ENCODE measurements at places on chromosomes 13 and 19.

DNA sequence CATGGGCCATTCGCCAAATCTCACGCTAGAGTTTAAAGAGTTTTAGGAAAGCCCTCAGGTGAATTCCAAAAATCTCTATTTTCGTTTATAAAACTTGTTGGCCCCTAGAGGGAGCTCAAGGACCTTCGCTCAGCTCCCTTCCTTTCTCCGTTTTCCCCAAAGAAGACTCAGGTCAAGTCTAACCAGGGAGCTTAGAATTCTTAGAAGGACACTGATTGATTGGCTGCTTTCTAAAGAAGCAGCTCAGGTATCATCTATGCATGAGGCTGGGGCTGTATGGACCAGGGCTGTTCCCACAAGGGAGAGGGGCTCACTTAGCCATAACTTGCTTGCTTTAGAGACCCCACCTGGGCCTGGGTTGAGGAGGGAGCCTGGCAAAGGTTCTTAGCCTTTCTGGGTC, 20.5 kb downstream of the DZIP1 start:
- no peak for DNase-seq

DNA sequence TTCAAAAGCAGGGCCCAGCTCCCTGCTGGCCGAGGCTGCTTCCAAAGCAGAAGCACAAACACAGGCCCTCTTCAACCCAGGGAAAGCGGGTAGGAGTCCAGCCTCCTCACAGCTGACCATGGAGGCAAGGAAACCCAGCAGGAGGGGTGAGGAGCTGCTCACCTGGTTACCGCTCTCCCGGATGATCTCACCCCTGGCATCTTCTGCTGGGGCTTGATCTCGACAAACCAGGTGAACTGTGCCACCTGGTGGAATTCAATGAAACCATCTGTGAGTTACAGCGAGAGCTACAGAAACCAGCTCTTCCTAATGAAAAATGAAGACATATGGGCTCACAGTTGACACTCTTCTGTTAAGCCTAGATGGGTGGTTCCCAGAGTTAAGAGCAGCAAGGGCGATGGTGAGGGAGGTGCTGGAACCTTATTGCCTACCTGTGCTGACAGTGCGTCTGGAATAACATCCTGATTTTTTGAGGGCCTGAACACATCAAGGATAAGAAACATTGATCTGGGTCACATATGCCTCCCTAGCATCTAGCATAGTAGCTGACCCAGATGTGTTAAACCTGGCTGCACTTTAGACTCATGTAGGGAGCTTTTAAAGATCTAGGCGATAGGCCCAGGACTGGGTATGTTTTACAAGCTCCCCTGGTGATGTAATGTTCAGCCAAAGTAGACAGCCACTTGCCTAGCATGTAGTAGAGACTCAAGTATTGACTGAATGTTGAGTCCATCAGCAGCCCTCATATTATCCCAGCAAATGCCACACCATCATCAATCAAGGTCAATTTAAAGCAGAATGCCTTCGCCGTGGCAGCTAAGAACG, 6.1 kb downstream of the DHRS12 start:
- DNase-seq: peak; percentile 45

- DNase-seq: no peak
These were observed 46.5 kb upstream of the KPNA3 start for GRCh38 chr13:49838989-49839388.

DNA sequence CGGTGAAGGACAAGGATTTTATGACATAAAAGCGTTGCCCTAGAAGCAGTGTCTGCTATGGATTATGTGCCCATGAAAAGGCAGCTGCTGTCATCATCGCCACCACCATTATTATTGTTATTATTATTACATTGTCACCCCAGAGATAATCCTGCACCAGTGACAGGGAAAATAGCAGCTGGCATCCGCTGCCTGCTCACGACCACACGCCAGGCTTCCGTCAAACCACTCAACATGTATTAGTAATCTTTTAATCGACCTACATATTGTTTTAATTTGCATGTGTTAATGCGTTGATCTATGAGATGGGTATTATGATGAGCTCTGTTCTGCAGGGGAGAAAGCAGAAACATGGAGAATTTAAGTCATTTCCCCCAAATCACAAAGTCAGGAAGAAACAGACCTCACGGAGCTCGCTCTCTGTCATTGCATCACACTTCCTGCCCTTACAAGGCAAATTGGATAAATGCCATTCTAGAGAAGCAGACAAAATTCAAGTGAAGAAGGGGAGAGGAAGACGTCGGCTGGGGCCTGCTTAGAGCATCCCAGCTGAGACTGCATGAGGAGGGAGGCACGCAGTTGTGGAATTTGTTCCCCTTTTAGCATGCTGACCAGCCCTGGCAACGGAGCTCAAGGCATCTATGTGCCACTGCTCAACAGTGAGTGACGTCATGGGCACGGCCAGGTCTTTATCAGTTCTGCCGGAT, at the start of gene FFAR3:
TSS of gene FFAR3 (plus strand) at position 594 of the 707 bp plus-strand sequence. CDS start 431 bp downstream, outside the sequence.
- no peak for DNase-seq

- DNase-seq: no peak
These were observed 17.7 kb downstream of the SBNO2 start for GRCh38 chr19:1156305-1156801.

DNA sequence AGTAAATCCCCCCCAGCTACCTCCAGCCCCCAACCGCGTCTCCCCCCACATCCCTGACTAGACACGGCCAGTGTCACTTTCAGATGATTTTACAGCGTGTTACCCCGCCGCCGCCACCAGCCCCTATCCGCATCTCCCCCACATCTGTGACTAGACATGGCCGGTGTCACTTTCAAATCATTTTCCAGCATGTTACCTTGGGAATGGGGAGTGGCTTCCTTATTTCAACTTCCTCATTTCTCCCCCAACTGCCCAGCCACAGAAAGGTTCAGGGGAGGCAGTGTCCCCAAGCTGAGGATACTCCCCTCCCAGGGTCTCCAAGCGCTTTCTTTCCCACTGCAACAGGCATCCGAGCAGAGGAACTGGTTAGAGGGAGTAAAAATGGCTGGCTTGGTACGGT, 18.4 kb downstream of the ADGRL1 start:
- no peak for DNase-seq

- no peak for DNase-seq
These were observed 79.2 kb downstream of the TBC1D4 start for GRCh38 chr13:75402787-75403186.

DNA sequence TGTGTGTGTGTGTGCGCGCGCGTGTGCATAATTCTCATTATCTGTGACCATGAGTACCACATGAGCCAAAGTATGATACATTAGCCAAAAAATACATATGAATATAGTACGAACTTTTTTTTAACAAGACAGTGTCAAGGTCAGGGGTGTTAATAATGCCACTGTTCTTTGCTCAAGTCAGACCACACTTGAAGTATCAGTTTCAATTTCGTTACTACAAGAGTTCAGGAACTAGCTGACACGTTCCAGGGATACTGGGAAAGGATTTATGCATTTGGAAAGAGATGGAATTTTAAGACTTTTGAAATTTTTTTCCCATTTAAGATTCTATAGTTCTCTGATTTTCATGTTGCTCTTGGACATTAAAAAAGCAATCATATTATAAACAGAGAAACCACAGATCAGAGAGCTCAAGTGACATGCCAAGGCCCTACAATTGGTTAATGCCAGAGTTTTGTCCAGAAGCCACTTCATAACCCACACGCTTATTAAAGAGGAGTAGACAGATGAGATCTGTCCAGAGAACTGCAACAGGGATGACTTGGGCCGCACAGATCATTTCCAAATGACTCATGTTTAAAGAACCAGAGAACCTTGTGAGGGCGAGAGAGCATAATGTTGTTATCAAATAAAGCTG, 718.8 kb upstream of the SGCG start:
- DNase-seq: no peak

DNA sequence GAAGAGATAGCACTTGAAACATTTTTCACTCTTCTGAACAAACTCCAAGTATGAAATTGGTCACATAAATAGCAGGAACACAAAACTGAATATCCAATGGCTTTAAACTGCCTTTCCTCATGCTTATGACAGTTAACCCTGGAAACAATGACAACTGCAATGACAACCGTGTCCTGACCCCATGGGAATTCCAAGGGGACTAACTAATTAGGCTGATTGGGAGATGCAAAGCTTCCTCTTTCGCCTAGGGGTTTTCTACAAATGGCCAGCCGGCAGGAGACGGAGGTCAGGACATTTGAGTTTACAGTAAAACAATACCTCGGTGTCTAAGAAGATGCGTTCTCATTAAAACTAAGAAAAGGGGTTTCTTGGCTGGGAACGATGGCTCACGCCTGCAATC, 53.0 kb upstream of the URAD start:
- no peak for DNase-seq

- DNase-seq: no peak
These were observed 235.4 kb downstream of the PCDH20 start for GRCh38 chr13:61180234-61180633.

DNA sequence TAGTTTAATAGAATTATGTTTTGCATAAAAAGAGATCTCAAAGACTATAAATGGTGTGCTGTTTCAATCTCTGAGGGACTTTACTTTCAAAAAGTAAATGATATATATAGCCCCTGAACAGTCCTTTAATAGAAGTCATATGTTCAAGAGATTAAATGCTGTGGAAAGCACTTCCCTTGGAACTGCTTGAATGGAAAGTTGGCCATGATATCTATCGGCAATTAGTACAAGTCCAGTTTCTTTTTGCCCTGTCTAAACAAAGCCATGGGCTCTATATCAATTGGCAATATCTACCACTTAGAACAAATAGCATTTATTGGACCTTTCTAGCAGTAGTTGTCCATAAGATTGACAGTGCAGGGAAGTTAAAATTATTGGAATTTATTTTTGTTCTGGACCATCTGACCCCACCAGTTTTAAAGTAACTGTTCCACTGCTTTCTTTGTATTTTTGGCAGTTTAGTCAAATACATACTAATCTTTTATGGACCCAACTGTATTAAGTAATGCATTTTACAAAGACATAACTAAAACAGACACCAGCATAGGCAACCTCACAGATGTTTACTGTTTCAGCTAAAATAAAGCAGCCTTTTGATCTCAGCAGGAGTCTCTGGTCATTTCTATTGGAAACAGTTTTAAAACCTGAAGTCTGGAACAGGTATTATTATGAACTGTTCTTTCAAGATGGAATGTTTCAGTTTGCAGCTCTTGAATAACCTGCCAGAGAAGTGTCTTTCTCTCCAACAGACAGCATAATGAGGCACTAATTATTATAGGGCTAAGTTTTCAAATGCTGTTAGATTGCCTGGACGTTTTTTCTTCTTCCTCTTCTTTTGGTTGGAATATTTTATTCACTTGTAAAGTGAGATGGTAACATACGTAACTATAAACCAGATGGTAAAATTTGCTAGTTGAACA, 282.6 kb downstream of the DCLK1 start:
- DNase-seq: no peak

DNA sequence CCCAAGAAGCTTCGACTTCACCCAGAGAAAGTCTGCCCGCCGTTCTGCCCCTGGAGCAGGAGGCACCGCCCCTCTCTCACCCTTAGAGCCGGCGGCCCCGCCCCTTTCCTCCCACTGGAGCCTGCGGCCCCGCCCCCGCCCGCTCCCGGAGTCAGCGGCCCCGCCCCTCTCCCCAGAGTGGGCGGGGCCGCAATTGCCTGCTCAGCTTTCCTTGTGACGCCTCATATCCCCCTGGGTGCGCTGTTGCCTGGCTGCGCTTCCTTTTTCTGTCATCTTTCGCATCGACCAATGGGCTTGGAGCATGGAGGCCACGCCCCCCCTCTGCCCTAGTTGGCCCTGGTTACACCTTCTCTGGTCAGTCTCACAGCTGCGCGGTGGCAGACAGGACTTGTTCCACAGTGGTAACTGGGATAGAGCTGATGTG, 38.2 kb upstream of the ZNF492 start:
- DNase-seq: no peak

Data from activated T-cell treated with anti-CD3 and anti-CD28 coated beads for 48 hours (primary cell).